ENCODE measurements at places on chromosomes 13 and 19.

GRCh38 chr13:42612021-42612765 is 38.2 kb downstream of the TNFSF11 start:
- no peak for DNase-seq

DNA sequence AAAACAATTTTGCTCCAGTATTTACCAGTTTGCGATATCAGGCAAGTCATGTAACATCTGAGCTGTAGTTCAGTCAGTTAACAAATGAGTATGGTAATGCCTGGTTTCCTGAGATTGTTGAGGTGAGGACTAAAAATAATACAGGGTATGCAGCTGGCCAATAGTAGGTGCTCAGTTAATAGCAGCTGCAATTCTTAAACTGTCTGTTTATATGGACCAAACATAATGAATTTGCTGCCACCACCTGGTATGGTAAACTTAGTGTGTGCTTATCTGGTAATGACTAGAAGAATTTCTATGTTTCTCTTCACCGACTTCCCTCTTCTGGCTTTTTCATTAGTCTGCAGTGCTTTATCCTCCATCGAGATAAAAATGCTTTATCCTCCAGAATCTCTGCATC is 9.1 kb downstream of the ZMYM2 start:
- DNase-seq: no peak

GRCh38 chr13:82749551-82749950 is 1132.7 kb downstream of the SLITRK1 start:
- DNase-seq: no peak

- DNase-seq: no peak
Observed at GRCh38 chr19:49347835-49348234, 12.6 kb downstream of the CD37 start.

DNA sequence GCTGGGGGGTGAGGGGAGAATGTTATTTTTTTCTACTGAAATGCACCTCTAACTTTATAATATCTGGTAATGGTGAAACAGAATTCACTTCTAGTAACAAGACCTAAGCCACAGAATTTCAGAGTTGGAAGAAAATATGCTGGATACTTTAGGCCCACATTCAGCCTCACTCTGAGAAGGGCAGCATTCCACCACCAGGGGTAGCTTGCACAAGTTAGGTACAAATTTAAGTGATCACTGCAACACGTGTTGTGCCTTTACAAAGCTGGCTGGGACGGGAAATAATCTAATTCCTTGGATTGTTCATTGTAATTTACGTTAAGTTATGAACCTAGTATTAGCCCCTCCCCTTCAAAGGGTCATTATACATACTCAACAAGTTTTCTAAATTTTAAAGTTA is 192.3 kb downstream of the RGCC start:
- DNase-seq: no peak

- DNase-seq: no peak
Observed at GRCh38 chr19:50312967-50313811, 16.0 kb downstream of the KCNC3 start.

- no peak for DNase-seq
Observed at GRCh38 chr13:35524171-35524570, 47.7 kb upstream of the MAB21L1 start.

GRCh38 chr13:35672611-35673010 is 196.1 kb upstream of the MAB21L1 start:
- no peak for DNase-seq

DNA sequence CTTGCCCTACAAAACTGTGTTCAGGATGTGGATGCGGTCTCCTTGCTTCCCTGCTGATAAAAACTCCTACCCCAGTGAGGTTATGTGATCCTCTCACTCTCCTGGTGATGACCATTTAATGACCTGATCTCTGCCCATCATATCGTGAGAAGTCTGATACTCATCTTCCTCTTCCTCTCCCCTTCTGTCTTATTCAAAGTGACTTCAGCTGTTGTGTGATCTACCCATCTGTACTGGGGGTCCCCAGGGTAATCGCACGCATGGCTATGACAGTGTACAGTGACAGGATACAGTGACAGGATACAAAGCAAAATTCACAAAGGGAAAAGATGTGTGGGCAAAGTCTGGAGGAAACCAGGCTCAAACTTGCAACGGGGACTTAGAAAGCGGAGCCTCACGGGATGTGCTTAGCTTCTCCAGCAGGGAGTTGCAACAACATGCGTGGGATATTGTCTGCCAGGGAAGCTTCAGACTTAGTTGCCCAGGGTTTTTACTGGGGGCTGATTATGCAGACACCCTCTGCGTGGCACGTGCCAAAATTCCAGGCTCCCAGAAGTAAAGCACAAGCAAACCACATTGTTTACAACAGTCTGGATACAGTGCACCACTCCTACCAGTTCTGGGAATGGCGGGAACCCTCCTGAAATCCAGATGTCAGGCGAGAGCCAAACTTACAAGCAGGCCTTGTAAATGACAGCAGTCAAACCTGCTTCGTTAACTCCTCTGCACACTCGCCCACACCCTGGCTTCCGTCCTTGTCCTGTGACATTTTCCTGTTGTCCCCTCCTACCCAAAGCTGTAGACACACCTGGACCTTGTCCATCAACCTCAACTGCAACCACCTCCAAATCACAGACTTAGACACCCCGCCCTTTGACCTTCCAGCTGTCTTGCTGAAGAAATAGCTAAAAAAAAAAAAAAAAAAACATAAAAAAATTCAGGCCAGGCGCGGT is 18.0 kb upstream of the GARRE1 start:
- DNase-seq: no peak

GRCh38 chr13:27371932-27372331 is 52.5 kb upstream of the GTF3A start:
- no peak for DNase-seq

DNA sequence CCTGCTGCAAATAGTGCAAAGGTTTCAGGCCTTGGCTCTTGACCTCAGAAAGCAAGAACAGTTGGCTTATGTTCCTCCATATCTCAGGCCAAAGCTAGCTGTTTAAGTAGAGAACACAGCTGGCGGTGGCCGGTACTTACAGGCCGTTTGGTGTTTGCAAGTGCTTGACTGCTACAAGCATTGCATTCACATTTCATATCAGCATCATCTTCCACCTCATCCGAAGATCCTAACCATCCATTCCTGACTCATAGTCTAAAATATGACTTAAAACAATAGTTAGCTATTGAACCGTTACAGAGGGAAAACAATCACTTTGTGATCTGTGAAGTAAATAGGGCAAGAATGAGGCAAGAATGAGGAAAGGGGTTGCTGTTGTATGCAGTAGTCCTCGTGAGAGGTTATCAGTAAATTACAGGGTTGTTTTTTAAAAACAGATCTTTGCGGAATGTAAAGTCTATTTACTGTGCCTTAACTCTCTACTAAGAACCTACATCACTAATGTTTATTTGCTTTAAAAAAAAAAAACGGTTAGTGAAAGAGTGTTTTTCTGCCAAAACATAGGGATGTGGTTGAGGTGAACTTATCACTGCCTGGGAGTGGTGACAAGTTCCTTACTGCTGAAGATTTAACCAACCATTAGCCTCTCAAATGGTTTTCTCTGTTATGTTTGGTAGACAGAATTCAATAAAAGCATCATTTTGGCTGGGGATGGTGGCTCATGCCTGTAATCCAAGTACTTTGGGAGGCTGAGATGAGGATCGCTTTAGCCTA is 21.6 kb upstream of the WDR88 start:
- no peak for DNase-seq

All from DND-41 (cell line).